ENCODE measurements at places on chromosomes 2 and 18. TPM values are rescaled to one million over a fixed set of nuclear protein-coding genes. Genes with fewer than 3 reads are reported as not detected.

Gene ABCB11
- total RNA-seq: not detected

Gene ARL5A
- 44.1 TPM for total RNA-seq

Gene PID1
- 66.2 TPM for total RNA-seq

Gene ZEB2
- total RNA-seq: 122 TPM

Gene GCG
- total RNA-seq: not detected

Gene CLIP4
- 31.3 TPM for total RNA-seq

Gene PLEKHH2
- 29.5 TPM for total RNA-seq

Gene CCBE1
- total RNA-seq: 1.8 TPM

Gene CYS1
- 13.5 TPM for total RNA-seq

Gene NT5DC4
- not detected for total RNA-seq

Gene IL1RL1
- total RNA-seq: 32.8 TPM

Gene SOX11
- total RNA-seq: not detected

Gene NEU2
- not detected for total RNA-seq

Gene EMILIN1
- total RNA-seq: 309 TPM

Gene DTNB
- total RNA-seq: 16.3 TPM

Gene KYNU
- total RNA-seq: 1.8 TPM

Gene SERPINB3
- not detected for total RNA-seq

Gene POTEI
- not detected for total RNA-seq

Gene CFC1
- not detected for total RNA-seq

Gene ALLC
- not detected for total RNA-seq

Gene NEUROD1
- not detected for total RNA-seq

Gene CCDC141
- 2.4 TPM for total RNA-seq

Gene TMEM127
- 50.8 TPM for total RNA-seq

Gene GYPC
- total RNA-seq: 185 TPM

Gene ELOA2
- not detected for total RNA-seq

Gene SRD5A2
- total RNA-seq: not detected

Gene ALPG
- not detected for total RNA-seq

Gene DQX1
- total RNA-seq: not detected

Gene LBX2
- 0.71 TPM for total RNA-seq

Gene SLC19A3
- 4.9 TPM for total RNA-seq

Gene SH2D6
- total RNA-seq: not detected

Gene ANKRD30BL
- not detected for total RNA-seq

Gene C1GALT1C1L
- total RNA-seq: 0.95 TPM

Gene ARHGAP28
- total RNA-seq: 0.41 TPM

Gene CERKL
- not detected for total RNA-seq

Gene DCDC2C
- 6.6 TPM for total RNA-seq

Gene OTOF
- total RNA-seq: 0.28 TPM

Gene CWC22
- total RNA-seq: 20.0 TPM

Gene IL36G
- not detected for total RNA-seq

Gene WBP1
- 47.1 TPM for total RNA-seq

Gene AKAIN1
- not detected for total RNA-seq

Gene ASNSD1
- total RNA-seq: 48.2 TPM

Gene AP1S3
- 0.95 TPM for total RNA-seq

Gene ANKRD62
- total RNA-seq: not detected
